ENCODE measurements at places on chromosomes 7 and 10.

DNA sequence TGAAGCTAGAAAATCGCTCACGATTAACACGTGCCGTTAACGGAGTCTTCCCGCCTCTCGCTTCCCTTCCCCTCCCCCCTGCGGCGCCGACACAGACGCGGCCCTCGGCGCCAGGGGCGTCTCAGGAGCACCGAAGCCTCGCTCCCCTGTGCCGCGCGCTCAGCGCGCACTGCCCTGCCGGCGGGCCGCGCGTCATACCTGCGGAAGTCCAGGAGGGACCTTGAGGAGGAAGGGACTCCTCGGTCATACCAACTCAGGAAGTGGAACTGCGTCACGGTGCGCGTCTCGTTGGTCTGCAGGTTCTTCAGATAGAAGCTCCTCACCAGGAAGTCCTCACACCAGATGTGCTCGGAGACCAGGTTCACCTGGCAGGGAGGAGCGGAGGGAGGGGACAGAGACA, 239.6 kb downstream of the DNAJB6 start:
- DNase-seq = no peak

GRCh38 chr7:100951172-100951571, 1.8 kb downstream of the MUC3A start:
- DNase-seq = no peak

GRCh38 chr10:100065084-100065660, 16.5 kb downstream of the CPN1 start:
- peak; percentile 57 for DNase-seq

GRCh38 chr7:67894746-67895145, 898.1 kb downstream of the TYW1 start:
- DNase-seq = no peak

DNA sequence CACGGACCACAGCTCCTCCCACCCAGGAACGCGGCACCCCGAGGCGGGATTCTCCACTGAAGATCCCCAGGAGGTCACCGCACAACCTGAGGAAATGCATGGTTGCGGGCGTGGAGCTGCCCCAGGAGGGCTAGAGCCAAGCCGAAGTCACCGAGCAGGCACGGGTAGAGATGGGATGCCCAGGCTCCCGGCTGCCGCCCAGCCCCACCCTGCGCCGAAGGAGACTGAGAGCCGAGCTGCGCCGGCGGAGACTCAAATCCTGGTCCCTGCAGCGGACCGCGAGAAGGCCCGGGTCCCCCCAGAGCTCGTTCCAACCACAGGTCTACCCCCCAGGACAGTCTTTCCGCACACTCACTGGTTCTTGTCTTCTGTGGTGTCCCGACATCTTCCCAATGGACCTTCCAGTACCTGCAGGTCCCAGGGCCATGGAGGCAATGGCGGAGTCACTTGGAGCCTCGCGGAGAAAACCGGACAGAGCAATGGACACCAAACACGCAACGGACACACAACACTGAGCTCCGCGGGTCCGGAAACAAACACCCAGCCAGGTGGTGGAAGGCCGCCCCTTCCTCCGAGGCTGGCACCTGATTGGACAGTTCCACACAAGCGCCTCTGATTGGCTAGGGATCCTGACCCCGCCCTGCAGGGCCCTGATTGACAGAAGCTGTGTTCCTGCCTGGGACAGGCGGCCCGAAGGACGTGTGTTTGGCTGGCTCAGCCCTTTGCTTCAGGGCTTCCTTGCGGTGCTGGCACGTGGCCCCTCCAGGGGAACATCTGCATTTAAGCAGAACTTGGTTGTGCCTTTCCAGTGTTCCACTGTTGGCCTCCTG, 331.9 kb upstream of the NUPR2 start:
- DNase-seq = no peak

DNA sequence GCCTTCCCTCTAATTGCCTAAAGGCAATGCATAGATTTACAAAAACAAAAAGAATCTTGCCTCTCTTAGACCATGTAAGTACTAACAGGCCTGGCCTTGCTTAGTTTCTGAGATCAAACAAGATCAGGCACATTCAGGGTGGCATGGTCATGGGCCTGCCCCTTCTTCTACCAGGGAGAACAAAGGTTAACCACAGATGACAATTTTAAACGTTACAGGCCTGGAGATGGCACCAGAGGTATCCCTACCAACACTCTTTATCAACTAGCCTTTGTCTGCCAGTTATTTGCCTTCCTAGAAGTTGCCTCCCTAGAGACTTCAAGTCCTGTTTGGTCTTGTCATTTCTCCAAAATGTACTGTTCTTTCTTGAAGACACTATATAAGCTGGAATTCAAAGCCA, 252.6 kb downstream of the DOCK4 start:
- no peak for DNase-seq

- no peak for DNase-seq
Observed at GRCh38 chr10:101285519-101286070, 56.3 kb upstream of the LBX1 start.

- DNase-seq = no peak
Observed at GRCh38 chr10:132166216-132166950, 20.4 kb upstream of the DPYSL4 start.

DNA sequence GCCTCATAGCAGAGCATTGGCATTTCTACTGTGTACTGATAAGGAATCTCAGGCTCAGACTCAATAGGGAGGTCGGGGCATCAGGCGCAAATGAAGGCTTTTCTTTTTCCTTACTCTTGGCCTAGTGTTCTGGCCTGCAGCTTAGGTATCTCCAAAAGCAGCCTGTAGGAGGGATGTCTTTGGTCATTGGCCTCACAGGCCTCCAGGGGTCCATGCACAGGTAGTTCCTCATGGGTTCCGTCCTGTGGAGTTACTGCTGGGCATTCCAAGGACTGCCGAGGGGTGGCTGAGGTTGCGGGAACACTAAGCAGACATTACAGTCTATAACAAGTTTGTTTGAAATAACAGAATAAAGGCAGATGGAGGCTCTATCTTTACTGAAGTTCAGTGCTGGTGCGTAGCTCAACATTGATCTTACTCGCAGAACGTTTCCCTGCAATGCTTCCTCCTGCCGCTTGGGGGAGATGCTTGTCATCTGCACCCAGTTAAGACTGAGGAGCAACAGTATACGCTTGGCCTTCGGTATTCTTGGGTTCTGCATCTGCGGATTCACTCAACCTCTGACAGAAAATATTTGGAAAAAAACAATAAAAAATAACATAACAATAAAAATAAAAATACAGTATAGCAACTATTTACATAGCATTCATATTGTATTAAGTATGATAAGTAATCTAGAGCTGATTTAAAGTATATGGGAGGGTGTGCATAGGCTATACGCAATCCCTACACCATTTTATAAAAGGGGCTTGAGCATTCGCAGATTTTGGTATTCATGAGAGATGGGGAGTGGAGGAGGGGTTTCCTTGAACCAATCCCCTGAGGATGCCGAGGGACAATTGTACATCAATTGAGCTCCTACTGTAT, 58.9 kb downstream of the SH2D4B start:
- DNase-seq = no peak

- DNase-seq = no peak
Observed at GRCh38 chr10:104028146-104028545, 57.5 kb downstream of the COL17A1 start.

GRCh38 chr10:31261511-31262311, 57.3 kb upstream of the ZEB1 start:
- no peak for DNase-seq

DNA sequence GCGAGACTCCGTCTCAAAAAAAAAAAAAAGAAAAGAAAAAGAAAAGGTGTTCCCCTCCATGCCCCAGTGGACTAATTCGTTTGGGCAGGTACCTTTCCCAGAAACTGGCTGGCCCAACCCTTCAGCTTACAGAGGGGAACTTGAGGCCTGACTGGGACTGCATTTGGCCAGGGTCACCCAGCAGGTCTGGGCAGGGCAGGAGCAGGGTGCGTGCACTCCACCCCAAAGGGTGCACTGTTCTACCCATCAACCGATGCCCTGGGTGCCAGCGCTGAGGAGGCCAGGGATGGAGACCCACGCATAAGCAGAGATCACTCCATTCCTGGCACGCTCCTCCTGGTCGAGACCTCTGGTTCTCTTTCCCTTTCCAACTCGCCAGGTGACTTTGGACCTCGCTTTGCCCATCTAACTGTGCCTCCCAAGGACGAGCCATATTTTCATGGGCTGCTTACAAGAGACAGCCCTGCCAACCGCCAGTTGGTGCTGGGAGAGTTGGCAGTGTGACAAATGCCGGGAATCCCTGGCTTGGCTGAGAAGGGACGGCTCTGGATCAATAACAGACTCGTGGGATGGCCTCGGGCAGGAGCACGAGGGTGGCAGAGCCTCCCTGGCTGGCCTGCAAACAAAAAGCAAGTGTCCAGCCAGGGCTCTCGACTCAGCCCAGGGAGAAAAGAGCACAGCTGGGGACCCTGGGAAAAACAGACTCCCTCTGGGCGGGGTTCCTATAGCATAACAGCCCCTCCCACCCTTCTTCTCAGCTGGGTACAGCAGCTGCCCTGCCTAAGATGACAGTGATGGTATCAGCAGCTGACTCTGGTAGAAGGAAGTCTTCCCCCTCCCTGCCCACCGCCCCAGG, 7.9 kb downstream of the HSPB1 start:
- no peak for DNase-seq

DNA sequence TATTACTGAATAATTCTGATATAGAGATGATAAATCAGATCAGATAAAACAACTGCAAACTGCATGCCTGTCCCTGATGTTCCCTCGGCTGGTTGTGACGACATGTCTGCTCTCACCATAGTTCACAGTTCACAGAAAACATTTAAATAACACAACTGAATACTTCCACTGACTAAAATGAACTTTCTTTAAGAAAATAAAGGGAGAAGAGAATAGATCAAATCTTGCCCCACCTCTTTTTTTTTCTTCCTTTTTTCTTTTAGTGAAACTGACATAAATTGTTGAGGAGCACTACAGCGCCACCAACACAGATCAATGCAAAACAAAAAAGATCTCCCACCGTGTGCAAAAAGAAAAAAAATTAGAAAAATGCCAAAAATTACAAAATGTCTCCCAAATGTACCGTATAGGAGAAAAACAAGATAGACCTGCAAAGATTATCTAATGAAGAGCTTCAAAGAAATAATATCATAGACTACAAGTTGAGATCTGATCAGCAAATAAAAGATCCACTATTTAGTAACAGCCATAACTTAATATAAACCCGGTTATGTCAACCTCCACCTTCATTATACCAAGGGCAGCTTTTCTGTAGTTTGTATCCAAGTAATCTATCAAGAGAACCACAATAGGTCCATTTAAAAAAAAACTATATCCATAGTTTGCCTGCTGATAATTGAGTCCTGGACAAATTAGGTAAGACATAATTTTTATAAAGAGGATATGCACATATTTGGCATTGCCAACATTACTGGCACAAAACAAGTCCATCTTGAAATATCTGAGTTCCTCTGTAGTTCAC, 30.7 kb upstream of the EPC1 start:
- no peak for DNase-seq

DNA sequence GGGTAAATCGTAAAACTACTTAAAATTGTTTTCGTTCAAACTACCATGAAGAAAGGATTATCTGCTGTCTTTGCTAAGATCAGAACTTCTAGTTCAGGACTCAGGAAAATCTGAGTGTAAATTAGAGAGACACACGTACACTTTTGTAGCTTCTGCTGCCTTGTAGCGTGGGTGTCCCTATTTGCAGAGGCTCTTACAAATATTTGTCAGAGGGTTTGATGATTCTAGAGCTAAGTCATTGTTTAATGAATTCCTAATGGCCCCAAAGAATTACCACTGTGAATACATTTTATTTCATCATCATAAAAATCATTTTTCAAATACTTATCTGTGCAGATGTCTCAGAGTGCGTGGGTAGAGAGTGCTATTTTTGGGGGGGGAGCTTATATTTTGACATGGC, 314.9 kb downstream of the LRMDA start:
- DNase-seq = no peak

DNA sequence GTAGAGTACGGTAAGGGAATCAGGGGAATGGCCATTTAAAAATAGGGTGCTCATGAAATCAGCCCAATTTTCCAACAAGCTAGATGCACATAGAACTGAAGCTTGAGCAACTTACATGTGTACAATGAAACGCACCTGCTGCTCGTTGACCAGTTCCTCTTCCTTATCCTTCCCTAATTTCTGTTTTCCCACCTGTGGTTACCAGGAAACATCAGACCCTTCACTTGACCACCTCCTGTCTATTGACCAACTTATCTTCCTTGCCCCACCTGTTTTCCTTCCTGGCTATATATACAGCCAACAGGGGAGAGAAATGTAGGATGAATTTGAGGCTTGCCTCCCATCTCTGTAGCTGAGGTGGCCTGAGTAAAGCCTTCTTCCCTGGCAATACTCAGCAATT, 37.8 kb upstream of the RAPGEF5 start:
- no peak for DNase-seq

- no peak for DNase-seq
Observed at GRCh38 chr7:18777314-18777713, 281.8 kb downstream of the HDAC9 start.

GRCh38 chr10:6507311-6507710, 72.8 kb downstream of the PRKCQ start:
- DNase-seq = no peak

DNA sequence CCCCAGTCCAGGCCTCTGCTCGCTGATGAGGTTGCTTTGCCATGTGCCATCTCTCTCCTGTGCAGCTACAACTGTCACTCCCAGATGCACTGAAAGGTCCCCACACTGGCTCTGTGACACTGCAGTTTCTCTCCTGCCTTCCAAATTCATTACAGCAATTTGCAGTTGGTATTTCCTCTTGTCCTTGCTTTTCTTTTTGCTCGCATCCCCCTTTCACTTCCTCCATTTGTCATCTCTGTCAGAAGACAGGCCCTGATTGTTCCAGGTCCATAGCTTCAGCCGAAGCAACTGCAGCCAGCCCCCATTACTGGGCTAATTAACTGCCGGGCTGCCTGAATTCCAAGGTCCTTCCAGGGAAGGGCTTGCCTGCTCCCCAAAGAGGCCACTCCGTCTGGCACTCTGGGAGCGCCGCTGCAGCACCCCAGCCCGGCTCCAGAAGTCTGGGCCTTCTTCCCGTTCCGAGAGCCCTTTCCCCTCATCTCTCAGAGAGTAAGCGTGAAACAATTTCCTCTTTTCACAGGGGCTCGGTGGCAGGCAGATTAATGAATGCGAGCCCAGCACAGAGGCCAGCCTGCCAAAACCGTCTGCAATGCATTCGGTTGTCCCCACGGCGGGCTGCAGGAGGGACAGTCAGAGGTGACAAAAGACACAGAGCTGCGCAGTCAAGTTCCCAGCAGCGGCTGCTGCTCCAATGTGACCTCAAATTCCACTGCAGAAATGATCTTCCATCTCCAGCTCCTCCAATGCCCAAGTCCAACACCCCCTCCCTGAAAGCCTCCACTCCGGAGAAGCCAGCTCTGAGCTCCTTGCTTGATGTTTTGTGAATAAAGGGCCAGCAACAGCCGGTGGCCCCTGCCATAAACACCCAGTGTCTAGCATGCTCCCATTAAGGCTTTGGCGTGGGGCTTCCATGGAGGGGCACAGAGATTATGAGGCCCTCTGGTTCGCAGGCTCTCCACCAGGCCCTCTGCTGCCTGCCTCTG, 279.4 kb upstream of the HABP2 start:
- DNase-seq = no peak

- DNase-seq = no peak
Observed at GRCh38 chr10:1432161-1432560, 305.2 kb downstream of the ADARB2 start.

GRCh38 chr7:6444516-6445269, 3.1 kb downstream of the DAGLB start:
- no peak for DNase-seq
